ENCODE measurements at places on chromosomes 7 and 10. TPM values are rescaled to one million over a fixed set of nuclear protein-coding genes. Genes with fewer than 3 reads are reported as not detected.

The FAM25C gene
- total RNA-seq, result not detected

The OR6V1 gene
- total RNA-seq, result not detected

DNA sequence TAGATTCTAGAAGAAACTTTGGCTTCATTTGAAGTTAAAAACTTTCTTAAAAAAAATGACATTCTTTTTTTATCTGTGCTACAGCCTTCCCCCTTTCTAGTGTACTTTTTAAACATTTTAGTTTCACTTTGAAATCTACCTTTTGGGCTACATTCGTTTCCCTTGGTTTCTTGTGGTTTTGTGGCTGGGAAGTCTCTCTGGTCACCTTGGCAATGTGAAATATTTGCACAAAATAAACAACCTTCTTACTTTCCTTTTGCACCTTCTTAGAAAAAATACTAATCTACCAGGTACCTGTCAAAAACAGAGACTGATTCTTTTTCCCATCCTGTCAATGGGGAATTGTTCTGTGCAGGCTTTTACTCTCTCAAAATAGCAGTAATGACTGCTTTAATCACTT, 350.2 kb downstream of the GATA3 start:
- DNase-seq, result no peak

- no peak for DNase-seq
Measured at GRCh38 chr7:36400036-36400435, 10.4 kb downstream of the ANLN start.

- no peak for DNase-seq
Measured at GRCh38 chr7:80128918-80129317, 5.7 kb upstream of the GNAI1 start.

DNA sequence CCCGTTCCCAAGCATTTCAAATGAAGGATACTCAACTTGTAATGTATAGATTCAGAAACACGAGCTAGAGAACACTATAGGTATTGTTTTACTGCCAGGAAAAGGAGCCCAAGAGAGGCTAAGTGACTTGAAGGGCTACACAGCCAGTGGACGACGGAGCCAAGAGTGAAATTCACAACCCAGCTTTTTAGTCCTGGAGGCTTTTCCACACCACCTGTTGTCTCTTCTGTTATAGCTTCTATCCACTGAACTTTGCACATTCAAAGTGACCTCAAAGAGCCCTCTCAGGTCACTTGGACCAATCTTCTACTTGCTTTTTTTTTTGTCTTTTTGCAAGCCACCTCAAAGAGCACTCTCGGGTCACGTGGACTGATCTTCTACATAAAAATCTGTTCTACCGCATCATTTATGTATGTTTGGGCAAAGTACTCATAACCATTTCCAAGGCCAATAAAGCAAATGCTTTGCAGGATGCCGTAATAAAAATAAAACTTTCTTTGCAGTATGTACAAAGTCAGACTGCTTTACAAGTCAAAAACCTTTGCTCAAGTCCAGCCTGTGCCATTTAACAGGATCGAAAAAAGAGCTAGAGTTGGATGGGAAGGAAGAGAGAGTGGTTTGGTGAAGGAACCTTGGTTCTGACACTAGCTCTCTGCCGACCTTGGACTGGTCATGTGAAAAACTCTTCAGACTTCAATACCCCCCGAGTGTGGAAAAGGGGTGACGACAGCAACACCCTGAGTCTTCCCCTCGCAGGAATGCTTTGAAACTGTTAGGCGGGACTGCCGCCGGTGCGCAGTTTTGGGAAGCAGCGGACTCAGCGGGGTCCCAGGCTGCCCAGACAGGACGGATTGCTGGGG, 821 bp downstream of the SLC35B4 start:
- no peak for DNase-seq

Measured in omental fat pad (tissue), 4 donors.